ENCODE measurements at places on chromosomes 6 and 20. TPM values are rescaled to one million over a fixed set of nuclear protein-coding genes. Genes with fewer than 3 reads are reported as not detected.

Gene CTCFL
- polyA plus RNA-seq = 0.09 TPM

Gene SLA2
- polyA plus RNA-seq = not detected

Gene MCHR2
- not detected for polyA plus RNA-seq

Gene GDAP1L1
- 5.5 TPM for polyA plus RNA-seq

Gene CDSN
- polyA plus RNA-seq = not detected

Gene PTK7
- 75.8 TPM for polyA plus RNA-seq

Gene CST4
- polyA plus RNA-seq = not detected

Gene KIF3B
- polyA plus RNA-seq = 6.2 TPM

Gene ZC2HC1B
- not detected for polyA plus RNA-seq

Gene KCNK15
- polyA plus RNA-seq = not detected

- DNase-seq = no peak
These were observed 143.4 kb downstream of the PXDC1 start for GRCh38 chr6:3608159-3608558.

DNA sequence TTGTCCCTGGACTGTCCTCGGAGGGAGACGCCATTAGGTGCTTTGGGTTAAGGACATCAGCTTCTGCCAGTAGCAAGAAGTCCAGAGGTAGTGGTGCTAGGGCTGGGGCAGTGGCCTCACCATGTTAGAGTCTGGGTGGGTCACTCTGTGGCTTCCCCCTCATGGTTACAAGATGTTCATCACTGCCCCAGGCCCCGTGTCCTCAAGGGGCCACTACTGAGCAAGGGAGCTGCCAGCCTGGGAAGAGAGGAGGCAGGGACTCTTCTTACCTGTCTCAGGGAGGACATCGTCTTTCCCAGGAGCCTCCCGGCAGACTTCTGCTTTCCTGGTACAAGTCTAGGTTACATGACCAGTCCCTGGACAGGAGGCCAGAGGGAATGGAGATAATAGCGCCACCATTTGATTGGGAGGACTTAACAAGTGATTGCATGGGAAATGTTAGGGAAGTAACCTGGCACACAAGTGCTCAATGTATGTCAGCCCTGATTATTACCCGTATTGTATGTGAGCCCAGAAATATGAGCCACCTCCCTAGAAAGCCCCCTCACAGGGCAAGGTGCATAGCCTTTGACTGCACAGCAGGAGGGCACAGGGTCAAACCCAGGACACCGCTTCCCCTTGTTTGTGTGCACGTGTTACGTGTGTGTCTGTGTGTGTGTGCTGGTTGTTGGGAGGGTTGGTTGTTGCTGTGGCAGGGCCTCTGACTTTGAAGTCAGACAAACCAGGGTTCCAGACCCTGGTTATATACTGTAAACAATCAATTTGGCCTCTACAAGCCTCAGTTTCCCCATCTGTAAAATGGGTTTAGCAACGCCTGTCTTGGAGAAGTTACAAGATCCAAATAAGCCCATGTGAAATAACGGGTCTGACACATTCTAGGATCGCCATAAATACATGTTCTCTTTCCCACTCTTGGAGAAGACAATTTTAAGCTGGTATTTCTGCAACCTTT is 30.0 kb downstream of the SIRPA start:
- DNase-seq = no peak

- no peak for DNase-seq
These were observed 49.9 kb downstream of the KCNB1 start for GRCh38 chr20:49432550-49432949.

GRCh38 chr6:44456966-44457292 is 69.4 kb downstream of the CDC5L start:
- DNase-seq = no peak

GRCh38 chr20:52859156-52859876 is 112.8 kb upstream of the TSHZ2 start:
- DNase-seq = no peak

GRCh38 chr6:141498977-141499376 is 633.7 kb upstream of the GJE1 start:
- no peak for DNase-seq

DNA sequence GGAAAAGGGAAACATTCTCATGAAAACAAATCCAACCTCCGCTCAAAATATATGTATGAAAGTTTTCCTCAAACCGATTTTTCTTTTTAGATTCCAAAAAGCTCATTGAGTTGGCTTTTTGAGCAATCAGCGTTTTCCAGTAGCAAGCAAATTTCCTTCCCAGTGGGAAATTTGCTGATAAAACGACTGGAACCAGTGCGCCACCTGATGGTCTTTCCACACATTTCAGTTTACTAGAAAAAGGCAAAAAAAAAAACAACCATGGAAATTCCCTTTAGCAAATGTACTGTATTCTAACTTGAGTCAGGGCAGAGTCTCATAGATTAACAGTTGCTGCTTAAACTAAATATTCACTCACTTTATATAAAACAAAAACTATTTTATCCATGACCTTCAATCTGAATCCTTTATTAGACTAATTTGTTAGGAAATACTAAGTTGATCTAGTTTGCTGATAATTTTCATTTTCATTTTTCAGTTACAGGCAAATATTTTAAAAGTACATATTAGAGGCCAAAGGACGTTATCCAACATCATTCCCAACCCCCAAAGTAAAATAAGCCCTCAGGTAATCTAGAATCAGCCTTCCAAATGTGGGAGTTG is 271.5 kb downstream of the FOXA2 start:
- DNase-seq = peak; percentile 64

DNA sequence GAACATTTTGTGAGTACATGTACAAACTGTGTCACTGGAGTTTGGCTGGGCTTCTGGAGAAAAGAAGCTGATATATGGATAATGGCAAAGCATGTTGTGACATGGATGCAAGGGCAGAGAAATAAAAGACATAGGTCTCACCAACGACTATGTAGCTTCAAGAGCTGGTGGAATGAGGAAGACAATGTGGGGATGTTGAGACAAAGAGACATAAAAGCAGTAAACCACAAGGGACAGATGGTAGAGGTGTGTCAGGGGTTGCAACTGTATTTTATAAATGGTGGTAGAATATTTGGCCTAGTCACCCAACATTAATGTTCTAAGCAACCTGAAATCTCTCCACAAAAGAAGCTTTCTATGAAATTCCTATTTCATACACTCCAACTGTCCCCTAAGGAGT is 199.0 kb downstream of the KCNQ5 start:
- DNase-seq = no peak

GRCh38 chr6:41591859-41592502 is 45.8 kb downstream of the FOXP4 start:
- peak; percentile 73 for DNase-seq

DNA sequence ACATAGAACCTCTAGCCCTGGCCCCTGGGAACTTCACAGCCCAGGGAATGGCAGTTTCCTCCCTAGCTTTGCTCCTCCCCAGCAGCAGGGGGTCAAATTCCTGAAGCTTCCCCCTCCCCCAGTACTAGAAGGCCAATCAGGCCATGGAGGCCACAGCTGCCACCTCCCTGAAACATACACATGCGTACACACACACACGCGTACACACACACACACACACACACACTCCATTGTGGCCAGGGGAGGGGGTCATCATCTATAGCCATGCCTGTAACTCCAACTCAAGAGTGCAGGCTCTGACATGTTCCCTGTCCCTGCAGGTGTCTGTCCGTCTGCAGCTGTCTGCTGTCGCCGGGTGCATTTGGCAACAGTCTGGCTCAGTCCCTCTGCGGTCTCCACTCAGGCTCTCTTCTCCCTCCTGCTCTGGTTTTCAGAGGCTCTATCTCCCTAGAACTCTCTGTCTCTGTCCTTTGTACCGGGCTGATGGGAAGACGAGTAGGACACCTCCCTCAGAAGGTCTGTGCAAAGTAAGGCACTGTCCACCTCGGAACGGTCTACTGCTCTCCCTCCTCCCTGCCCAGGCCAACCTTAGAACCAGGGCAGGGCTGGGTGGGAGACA is 1.4 kb downstream of the LRFN2 start:
- DNase-seq = no peak

DNA sequence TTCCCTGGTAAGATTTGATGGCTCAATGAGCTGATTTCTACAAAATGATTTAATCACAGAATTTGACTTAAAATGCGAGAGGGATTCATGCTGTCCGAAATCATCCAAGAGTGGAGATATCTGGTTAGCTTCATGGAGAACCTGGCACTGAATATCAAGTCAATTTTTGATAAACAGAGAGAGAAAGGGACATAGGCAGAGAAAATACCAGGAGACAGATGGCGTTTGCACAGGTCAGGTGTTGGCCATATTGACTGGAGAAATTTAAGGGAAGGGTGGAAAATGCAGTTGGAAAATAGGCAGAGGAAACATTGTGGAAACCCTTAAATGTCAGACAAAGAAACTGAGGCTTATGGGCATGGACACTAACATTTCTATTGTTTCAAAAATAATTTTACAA is 47.0 kb downstream of the BCAS1 start:
- no peak for DNase-seq

GRCh38 chr20:37494796-37495195 is 26.3 kb upstream of the NNAT start:
- DNase-seq = no peak

GRCh38 chr20:20227013-20227571 is 140.8 kb upstream of the INSM1 start:
- DNase-seq = no peak

DNA sequence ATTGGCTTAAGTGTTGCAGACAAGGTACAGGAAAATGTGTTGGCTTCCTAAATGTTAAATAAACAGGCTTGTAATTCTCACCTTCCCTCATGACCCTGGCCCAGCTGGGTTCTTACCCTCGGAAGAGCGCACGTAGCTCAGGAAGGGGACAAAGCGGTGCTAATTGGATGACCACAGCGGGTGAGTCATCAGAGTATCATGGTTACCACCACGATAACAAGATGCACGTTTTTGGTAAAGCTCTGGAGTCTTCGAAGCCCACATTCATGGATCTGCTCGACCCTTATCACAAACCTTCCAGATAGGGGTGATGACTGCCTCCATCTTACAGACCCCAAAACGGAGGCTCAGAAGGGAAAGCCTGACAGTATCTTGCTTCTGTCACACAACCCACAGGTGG is 32.8 kb downstream of the APCDD1L start:
- DNase-seq = peak; percentile 41

DNA sequence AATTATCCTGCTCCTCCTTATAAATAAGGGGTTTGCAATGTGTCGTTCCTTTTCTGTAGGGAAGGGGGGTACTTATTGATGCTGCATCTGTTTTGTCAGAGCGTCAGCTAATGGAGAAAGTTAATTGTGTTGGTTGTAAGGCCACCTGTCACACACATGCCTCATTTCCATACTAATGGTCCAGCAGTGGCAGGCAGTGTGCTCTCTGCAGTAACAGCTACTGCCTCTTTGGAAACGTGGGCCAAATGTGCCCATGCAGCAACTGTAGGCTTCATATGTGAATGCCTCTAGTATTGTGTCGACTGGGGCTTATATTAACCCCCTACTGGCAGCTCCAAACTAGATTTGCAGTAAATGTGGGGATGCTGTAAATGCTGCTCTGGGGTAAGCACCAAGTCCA is 56.3 kb upstream of the OLIG3 start:
- no peak for DNase-seq

GRCh38 chr6:99192561-99192960 is 156.9 kb downstream of the FAXC start:
- DNase-seq = no peak

DNA sequence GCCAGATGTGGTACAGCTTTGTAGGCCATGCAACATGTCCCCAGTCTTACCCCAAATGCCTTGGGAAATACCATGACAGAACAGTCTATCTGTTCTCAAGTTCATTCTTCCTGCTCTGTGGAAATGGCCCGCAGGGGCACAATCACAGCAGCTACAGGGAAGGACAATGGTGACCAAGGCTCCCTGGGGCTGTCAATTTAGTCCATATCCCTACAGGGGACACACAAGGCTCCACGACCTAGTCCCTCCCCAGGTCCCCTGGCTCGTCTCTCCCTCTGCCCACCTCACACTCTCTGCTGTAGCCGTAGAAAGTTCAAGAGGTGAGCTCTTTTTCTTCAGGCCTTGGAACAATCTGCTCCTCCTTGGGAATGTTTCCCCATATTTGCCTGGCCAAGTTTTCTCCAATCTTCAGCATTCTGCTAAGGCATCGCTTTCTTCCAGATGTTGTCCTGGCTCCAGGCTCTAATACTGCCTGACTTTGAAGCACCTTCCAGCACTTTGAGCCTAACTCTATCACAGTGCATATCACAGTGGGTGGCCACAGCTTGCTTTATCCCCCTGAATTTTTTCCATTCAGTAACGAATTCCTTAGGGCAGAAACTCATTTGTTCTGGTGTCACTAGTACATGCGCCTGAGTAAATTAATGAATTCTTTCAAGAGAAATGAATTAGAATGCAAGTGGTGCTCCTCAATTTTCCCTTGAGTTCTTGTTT is 92.6 kb downstream of the MAP3K7 start:
- no peak for DNase-seq

DNA sequence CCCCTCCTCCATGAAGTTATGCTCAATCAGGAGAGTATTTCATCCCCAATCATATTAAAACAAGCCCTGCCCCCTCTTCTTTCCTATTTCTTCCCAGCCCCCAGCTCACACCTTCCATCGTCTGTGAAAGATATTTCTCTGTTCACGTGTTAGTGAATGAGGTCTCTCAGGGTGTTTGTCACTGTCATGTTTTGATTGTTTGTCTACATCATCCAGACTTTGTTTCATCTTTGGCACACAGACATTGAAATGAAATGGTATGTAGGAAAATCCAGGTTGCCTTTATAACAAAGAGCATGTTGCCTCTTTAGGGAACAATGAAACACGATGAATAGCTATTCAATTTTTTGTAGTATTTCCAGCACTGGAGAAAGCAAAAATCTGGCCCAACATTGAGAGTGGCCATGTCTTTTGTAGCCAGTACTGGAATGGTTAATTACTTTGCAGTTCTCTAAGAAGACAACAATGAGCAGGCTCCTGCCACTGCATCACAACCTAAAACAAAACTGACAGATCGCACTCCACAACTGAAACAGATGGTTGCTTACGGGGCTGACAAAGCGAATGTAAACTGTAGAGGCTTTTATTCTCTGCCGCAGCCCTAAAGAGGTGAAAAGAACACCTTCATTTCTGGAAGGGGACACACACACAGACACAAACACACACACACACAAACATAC is 543.6 kb upstream of the CITED2 start:
- no peak for DNase-seq

- no peak for DNase-seq
These were observed 188.2 kb downstream of the ERMARD start for GRCh38 chr6:169939554-169940164.

DNA sequence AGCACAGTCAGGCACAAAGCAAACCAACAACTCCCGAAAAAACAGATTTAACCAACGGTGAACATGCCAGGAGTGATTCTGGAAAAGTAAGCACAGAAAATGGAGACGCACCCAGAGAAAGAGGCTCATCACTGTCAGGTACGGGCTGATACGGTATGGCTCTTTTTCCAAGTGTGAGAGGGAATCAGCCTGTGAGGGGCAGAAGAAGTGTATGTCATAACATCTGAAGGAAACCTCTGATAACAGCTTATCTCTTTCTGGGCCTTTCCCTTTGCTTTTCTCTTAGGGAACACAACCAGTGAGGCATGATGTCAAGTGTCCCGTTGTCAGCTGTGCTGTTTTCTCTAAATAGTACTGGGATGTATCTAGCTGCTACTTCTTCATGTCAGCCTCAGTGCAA is 32.1 kb downstream of the ARFGEF2 start:
- no peak for DNase-seq

DNA sequence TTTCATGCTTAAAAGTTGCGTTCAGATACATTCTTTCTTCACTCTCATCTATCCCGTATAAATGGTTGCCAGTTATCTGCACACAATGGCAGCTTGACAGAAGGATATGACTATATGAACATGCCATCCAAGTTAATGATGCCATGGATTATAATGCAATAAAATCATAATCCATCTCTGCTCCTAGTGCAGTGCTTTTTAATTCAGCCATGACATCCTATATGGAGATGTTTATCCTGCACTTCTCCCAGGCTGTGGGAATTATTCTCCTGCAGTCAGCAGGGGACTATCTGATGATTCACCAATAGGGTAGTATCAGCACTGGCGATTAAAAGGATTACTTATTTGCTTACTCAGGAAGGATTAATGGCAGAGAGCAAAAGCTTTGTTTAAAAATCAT is 273.8 kb downstream of the SAMD5 start:
- DNase-seq = no peak
